ENCODE measurements at places on chromosomes 1 and 21.

DNA sequence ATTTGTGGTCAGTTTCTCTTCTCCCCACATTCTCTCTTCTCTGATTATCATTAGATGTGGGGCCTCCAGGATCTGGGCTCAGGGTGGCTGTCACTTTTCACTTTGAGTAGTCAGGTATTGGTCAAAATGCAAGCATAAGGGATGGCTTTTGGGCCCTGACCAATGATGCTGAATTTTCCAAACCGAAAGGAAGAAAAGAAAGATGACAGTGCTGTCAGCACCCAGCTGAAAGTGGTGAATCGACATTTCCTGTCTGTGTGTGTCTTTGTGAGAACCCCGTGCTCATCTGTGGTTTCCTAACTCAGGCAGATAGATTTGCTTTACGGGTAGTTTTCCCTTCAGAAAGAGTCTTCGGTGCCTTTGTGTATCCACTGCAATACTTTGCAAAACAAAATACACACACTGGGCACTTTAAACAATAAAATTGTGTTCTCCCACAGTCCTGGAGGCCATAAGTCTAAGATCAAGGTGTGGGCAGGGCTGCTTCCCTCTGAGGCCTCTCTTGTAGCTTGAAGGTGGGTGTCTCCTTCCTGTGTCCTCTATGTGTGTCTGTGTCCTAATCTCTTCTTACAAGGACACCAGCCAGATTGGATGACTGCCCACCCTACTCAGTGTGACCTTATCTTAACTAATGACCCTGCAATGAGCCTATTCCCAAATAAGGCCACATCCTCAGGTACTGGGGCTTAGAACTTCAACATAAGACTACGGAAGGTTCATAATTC, 274.8 kb upstream of the AJAP1 start:
- no peak overlapping the region for H3K27ac ChIP-seq
- no peaks in the 10 kb centered on the region for H3K4me1 ChIP-seq
- DNase-seq = no peak
- H3K36me3 ChIP-seq = no peaks in the 10 kb centered on the region
- no peak overlapping the region for H3K4me3 ChIP-seq

- no peak for DNase-seq
- no peak overlapping the region for H3K4me3 ChIP-seq
- no peaks in the 10 kb centered on the region for H3K27me3 ChIP-seq
- H3K36me3 ChIP-seq = no peaks in the 10 kb centered on the region
These were observed 6.3 kb upstream of the ZSCAN20 start for GRCh38 chr1:33466159-33466558.

DNA sequence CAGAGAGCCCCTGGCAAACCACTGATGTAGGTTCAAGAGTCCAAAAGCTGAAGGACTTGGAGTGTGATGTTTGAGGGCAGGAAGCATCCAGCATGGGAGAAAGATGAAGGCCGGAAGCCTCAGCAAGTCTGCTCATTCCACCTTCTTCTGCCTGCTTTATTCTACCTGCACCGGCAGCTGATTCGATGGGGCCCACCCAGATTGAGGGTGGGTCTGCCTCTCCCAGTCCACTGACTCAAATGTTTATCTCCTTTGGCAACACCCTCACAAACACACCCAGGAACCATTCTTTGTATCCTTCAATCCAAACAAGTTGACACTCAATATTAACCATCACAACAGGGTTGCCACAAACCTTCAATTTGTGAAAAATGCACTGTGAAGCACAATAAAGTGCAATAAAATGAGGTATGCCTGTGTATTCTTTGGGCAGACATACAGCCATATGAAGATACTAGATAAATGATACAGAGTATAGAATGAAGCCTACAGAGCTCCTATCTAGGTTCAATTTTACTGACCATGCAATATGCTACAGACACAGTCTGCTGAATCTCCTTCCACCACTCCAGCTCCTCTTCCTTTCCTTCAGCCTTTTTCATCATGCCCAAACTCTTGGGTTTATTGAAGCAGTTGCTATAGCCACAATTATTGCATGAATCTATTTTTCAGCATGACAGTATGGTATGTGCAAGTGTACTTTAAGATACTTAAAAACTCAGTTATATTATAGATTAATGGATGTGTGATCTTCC, 24.0 kb upstream of the CDC42BPA start:
- no peak overlapping the region for H3K4me3 ChIP-seq
- H3K36me3 ChIP-seq = no peaks in the 10 kb centered on the region
- H3K27me3 ChIP-seq = no peaks in the 10 kb centered on the region
- no peak overlapping the region for H3K27ac ChIP-seq

- H3K4me3 ChIP-seq = no peak overlapping the region
- no peak overlapping the region for H3K27ac ChIP-seq
- peaks cover 14% of the 10 kb centered on the region for H3K4me1 ChIP-seq
- H3K36me3 ChIP-seq = no peaks in the 10 kb centered on the region
- peaks cover 93% of the 10 kb centered on the region for H3K27me3 ChIP-seq
These were observed 72.4 kb downstream of the CASZ1 start for GRCh38 chr1:10724052-10724494.

DNA sequence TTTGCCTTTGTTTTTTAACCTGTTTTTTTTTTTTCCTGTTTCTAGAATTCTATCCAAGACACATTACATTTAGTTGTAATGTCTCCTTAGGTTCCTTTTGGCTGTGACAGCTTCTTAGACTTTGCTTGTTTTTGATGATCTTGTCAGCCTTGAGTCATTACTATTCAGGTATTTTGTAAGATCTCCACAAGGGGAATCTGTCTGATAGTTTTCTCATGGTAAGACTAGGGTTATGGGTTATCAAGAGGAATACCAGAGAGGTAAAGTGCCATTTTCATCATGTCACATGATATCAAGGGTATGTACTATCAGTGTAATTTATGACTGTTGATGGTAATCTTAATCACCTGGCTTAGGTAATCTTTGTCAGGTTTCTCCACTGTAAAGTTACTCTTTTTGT, 99.1 kb upstream of the GFI1 start:
- no peaks in the 10 kb centered on the region for H3K27me3 ChIP-seq
- no peak for DNase-seq
- no peaks in the 10 kb centered on the region for H3K4me1 ChIP-seq
- H3K36me3 ChIP-seq = peaks cover 20% of the 10 kb centered on the region
- H3K4me3 ChIP-seq = no peak overlapping the region

- H3K27me3 ChIP-seq = no peaks in the 10 kb centered on the region
- no peak for DNase-seq
- no peak overlapping the region for H3K4me3 ChIP-seq
These were observed 120.9 kb upstream of the MAGI3 start for GRCh38 chr1:113269168-113269963.

- H3K27me3 ChIP-seq = no peaks in the 10 kb centered on the region
- H3K36me3 ChIP-seq = peaks cover 12% of the 10 kb centered on the region
- no peak for DNase-seq
- H3K4me1 ChIP-seq = no peaks in the 10 kb centered on the region
- no peak overlapping the region for H3K27ac ChIP-seq
- no peak overlapping the region for H3K4me3 ChIP-seq
These were observed 21.5 kb downstream of the SPATA45 start for GRCh38 chr1:212825798-212826452.

- H3K36me3 ChIP-seq = no peaks in the 10 kb centered on the region
- no peaks in the 10 kb centered on the region for H3K4me1 ChIP-seq
- peaks cover 23% of the 10 kb centered on the region for H3K27me3 ChIP-seq
- no peak overlapping the region for H3K27ac ChIP-seq
These were observed 4.4 kb downstream of the CD53 start for GRCh38 chr1:110877364-110877763.

DNA sequence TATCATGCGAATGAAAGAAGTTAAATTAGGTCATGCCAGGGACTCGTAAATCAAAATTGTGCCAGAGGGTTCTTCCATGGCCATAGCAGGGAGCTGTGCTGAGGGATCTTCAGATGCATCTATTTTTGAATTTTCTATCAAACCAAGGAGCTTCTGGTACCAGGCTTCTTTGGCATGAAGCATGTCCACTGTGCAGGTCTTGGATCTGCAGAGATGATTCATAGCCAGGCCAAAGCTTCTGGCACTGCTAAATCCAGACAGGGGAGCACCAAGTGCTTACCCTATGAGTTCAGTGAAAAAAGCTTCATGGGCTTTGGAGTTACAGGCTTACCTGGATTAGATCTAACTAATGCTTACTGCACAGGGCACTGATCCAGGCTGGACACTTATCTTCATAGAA, 154.2 kb upstream of the DAB1 start:
- H3K4me3 ChIP-seq = no peak overlapping the region
- H3K27ac ChIP-seq = no peak overlapping the region
- no peaks in the 10 kb centered on the region for H3K36me3 ChIP-seq
- DNase-seq = no peak
- H3K27me3 ChIP-seq = no peaks in the 10 kb centered on the region

DNA sequence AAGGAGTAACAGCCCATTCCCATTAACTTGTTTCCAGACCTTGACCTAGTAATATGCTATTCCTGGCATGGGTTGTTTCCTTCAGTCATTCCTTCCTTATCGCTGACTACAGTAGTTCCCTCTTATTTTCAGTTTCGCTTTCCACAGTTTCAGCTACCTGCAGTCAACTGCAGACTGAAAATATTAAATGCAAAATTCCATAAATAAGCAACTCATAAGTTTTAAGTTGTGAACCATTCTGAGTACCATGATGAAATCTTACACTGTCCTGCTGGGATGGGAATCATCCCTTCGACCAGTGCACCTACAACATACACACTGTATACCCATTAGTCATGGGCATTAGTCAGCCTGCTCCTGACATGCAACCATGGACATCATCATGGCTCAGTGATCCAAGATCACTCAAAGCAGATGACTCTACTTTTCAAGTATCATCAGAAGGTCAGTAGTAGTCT, 66.7 kb downstream of the CCDC30 start:
- no peaks in the 10 kb centered on the region for H3K27me3 ChIP-seq
- no peak overlapping the region for H3K4me3 ChIP-seq
- no peak overlapping the region for H3K27ac ChIP-seq
- H3K4me1 ChIP-seq = peaks cover 7% of the 10 kb centered on the region
- no peaks in the 10 kb centered on the region for H3K36me3 ChIP-seq

- H3K4me3 ChIP-seq = no peak overlapping the region
- no peaks in the 10 kb centered on the region for H3K27me3 ChIP-seq
- H3K27ac ChIP-seq = no peak overlapping the region
- no peaks in the 10 kb centered on the region for H3K4me1 ChIP-seq
- no peak for DNase-seq
These were observed 15.2 kb upstream of the ST3GAL3 start for GRCh38 chr1:43691871-43692815.

DNA sequence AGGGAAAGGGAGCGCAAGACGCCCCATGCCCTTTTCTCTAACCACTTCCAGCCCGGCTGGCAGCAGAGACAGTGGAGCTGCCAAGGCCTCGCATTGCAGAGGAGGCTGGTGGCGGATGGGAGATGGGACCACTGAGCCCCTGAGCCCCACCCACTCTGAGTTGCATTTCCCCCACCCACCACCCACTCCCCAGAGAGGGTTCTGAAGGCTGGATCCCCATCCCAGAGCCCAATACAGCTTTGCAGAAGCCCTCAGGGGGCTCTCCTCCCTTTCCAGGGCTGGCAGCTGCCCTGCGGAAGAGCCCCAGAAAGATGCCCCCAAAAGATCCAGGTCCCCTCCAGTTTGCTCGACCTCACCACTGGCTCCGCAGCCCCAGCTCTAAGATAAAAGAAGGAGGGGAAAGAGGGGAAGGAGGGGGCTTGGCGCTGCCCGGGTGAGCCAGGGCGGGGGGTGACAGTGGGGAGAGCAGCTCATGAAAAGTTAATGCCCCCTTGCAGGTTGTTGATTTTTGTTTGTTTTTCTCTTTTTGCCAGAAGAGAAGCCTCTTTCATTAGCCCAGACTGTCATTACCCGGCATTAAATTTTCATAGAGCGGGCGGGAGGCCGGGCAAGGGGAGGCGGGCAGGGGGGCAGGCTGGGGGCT, 38.4 kb upstream of the CASZ1 start:
- H3K27ac ChIP-seq = no peak overlapping the region
- peaks cover 26% of the 10 kb centered on the region for H3K27me3 ChIP-seq
- H3K4me3 ChIP-seq = no peak overlapping the region

GRCh38 chr1:31581821-31582810, 5.8 kb downstream of the TINAGL1 start:
- peaks cover 6% of the 10 kb centered on the region for H3K27me3 ChIP-seq
- no peaks in the 10 kb centered on the region for H3K36me3 ChIP-seq
- DNase-seq = no peak
- H3K27ac ChIP-seq = peak overlapping the region; percentile 59

GRCh38 chr1:192817246-192817645, 8.4 kb downstream of the RGS2 start:
- no peak overlapping the region for H3K4me3 ChIP-seq
- DNase-seq = no peak
- no peaks in the 10 kb centered on the region for H3K4me1 ChIP-seq
- H3K27ac ChIP-seq = no peak overlapping the region
- H3K36me3 ChIP-seq = peaks cover 2% of the 10 kb centered on the region
- no peaks in the 10 kb centered on the region for H3K27me3 ChIP-seq

DNA sequence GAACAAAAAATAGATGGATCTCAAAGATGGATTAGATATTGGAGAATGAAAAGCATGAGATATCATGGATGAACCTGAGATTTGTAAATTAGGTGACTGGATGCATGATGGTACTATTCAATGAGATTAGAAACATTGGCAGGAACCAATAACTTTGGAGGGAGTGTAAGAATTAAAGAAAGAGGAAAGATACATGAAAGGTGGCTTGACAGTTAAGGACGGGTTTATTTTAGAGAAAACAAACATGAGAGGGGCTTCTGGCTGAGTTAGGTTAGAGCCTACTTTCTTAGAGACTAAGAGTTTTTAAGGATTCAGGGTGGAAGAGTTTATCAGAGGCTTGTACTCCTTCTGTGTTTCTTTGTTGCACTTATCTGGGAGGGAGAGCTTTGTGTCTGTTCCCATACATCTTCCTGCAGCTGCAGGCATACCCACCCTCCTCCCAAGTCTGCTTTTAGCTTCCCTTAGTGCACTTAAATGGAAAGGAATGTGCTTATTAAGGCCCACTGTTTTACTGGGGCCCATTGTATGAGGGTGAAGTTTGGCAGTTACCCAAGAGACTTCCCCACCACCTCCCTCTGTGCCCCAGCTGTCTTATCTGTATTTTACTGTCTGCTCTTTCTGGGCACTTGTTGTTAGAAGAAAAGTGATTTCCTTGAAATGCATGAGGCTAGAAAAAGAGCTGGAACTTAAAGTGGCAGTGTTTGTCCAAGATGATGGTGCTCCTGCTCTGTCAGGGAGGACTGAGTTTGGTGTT, 26.1 kb upstream of the CR2 start:
- peaks cover 45% of the 10 kb centered on the region for H3K27me3 ChIP-seq
- H3K36me3 ChIP-seq = no peaks in the 10 kb centered on the region
- no peak overlapping the region for H3K4me3 ChIP-seq
- DNase-seq = no peak
- H3K4me1 ChIP-seq = peaks cover 5% of the 10 kb centered on the region
- no peak overlapping the region for H3K27ac ChIP-seq

GRCh38 chr1:53545663-53546408, 86.6 kb downstream of the DMRTB1 start:
- H3K36me3 ChIP-seq = no peaks in the 10 kb centered on the region
- no peak overlapping the region for H3K4me3 ChIP-seq
- no peak overlapping the region for H3K27ac ChIP-seq
- DNase-seq = no peak
- H3K4me1 ChIP-seq = peaks cover 11% of the 10 kb centered on the region

- H3K27me3 ChIP-seq = peaks cover 56% of the 10 kb centered on the region
- H3K4me1 ChIP-seq = peaks cover 6% of the 10 kb centered on the region
- no peaks in the 10 kb centered on the region for H3K36me3 ChIP-seq
- H3K4me3 ChIP-seq = no peak overlapping the region
These were observed 6.0 kb downstream of the COL24A1 start for GRCh38 chr1:86150553-86151055.

- no peak for DNase-seq
- H3K27me3 ChIP-seq = peaks cover 2% of the 10 kb centered on the region
- H3K36me3 ChIP-seq = no peaks in the 10 kb centered on the region
- H3K27ac ChIP-seq = no peak overlapping the region
- H3K4me3 ChIP-seq = no peak overlapping the region
- peaks cover 59% of the 10 kb centered on the region for H3K4me1 ChIP-seq
These were observed 56.1 kb downstream of the PRDM16 start for GRCh38 chr1:3125078-3125477.

GRCh38 chr1:226250511-226250910, 27.0 kb downstream of the MIXL1 start:
- H3K4me3 ChIP-seq = no peak overlapping the region
- no peaks in the 10 kb centered on the region for H3K4me1 ChIP-seq
- DNase-seq = no peak
- H3K36me3 ChIP-seq = peaks cover 13% of the 10 kb centered on the region
